ENCODE measurements at places on chromosomes 13 and 19.

- no peak for DNase-seq
Measured at GRCh38 chr13:32627793-32628192, 41.5 kb downstream of the PDS5B start.

GRCh38 chr13:109719962-109720646 is 66.3 kb downstream of the IRS2 start:
- no peak for DNase-seq

DNA sequence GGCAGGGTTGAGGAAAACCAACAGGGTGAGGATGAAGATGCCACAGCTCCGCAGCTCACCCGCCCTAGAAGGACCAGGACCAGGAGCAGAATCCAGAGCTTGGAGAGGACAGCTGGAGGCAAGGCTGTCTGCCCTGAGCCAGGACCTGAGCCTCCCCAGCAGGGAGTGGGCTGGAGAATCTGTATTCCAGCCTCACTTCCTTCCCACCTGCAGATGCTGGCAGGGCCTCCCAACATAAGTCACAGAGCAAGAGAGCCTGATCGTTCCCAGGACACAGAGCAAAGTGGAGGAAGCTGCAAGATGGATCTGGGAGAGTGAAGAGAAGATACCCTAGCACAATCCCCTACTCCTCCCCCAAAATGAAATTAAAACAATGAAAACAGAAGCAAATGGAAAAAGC is 61.7 kb upstream of the WASF3 start:
- DNase-seq: no peak

DNA sequence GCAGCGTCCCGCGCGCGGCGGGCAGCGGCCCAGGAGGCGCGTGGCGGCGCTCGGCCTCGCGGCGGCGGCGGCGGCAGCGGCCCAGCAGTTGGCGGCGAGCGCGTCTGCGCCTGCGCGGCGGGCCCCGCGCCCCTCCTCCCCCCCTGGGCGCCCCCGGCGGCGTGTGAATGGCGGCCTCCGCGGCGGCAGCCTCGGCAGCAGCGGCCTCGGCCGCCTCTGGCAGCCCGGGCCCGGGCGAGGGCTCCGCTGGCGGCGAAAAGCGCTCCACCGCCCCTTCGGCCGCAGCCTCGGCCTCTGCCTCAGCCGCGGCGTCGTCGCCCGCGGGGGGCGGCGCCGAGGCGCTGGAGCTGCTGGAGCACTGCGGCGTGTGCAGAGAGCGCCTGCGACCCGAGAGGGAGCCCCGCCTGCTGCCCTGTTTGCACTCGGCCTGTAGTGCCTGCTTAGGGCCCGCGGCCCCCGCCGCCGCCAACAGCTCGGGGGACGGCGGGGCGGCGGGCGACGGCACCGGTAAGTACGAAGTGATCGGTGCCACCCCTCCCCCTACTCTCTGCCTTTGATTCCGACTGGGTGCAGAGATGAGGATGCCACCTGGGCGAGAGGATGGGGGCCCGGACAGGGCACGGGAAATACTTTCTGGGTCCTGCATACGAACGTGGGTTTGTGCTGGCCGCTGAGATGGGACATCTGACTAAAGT is 874 bp downstream of the TRIM28 start:
- DNase-seq: no peak

DNA sequence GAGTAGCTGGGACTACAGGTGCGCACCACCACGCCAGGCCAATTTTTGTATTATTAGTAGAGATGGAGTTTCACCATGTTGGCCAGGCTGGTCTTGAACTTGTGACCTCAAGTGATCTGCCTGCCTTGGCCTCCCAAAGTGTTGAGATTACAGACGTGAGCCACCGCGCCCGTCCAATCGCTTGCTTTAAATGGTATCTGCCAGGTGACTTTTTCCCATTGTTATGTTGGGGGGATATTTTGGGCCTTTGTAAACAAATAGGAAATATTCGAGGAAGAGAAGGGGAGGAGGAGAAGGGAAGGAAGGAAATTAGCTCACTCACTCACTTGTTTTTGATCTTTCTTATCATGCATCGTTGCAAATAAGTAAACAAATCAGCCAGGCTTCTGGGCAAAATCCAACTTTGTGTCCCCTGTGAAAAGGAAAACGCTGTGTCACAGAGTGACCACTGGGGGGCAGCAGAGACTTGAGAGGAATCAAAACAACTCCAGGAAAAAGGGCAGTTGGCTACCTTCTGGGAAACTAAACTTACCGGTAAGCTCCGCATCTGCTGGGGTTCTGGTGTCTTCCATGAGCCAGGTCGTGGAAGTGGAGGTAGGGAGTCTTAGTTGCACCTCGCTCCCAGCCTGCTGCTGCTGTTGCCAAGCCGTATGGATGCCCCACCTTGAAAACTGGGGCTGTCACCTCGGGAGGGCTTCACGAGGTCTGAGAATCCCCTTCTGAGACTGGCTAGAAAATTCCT is 9.3 kb upstream of the RANBP3 start:
- peak; percentile 97 for DNase-seq

- peak; percentile 99 for DNase-seq
Measured at GRCh38 chr19:13610039-13610691, 103.9 kb upstream of the CACNA1A start.

GRCh38 chr13:88429862-88430261 is 758.7 kb downstream of the SLITRK5 start:
- DNase-seq: peak; percentile 42

DNA sequence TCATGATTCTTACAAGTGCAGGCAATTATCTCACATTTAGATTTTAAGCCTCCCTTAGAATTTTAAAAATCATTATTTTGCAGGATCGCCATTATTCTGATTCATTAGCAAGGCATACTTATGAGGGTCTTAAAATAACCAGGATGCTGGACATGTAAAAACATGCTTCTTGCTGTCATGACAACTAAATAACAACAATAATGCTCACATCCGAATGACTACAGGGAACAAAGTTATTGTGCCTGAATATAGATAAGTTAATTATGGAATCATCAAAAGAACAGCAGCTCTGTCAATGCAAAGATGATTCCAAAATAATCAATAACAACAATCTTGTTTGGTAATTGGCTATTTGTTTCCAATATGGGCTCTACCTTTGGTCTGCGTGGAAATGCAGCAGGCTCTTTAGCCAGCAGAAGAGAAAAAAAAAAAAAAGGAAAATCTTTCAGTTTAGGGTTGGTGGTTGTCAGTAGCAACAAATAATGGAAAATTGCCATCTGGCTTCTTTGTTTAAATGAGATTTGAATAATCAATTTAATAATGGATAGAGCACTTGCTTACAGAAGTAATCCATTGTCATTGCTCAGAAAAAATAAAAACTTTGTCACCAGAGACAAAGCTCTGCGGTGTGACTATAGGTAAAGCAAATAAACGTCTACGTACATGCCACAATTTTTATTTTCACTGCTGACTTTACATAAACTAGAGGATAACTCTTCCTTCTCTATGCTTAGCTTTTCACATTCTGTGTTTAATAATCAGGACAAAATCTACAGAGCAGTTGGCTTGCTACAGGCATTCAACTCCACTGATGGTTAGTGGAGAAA is 468.9 kb upstream of the TSHZ3 start:
- DNase-seq: no peak

DNA sequence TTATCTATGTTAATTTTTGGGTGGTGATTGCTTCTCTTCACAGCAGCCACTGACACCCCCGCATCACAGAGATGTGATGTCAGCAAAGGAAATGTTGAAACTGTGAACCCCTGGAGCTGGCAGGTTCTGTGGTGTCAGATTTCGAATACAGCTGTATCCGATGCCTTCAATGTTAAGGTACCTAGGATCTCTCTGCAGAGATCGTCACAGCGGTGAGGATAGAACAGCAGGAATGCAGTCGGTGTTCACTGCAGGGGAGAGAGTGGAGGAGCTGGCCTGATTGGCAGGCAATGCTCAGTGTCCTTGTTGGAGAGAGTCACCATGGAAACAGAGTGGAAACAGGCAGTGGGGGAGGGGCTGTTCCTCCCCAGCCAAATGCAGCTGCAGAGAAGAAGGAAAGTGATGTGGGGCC is 79.5 kb upstream of the ZNF835 start:
- DNase-seq: no peak

GRCh38 chr13:113919761-113920559 is 53.9 kb downstream of the C13orf46 start:
- DNase-seq: no peak

DNA sequence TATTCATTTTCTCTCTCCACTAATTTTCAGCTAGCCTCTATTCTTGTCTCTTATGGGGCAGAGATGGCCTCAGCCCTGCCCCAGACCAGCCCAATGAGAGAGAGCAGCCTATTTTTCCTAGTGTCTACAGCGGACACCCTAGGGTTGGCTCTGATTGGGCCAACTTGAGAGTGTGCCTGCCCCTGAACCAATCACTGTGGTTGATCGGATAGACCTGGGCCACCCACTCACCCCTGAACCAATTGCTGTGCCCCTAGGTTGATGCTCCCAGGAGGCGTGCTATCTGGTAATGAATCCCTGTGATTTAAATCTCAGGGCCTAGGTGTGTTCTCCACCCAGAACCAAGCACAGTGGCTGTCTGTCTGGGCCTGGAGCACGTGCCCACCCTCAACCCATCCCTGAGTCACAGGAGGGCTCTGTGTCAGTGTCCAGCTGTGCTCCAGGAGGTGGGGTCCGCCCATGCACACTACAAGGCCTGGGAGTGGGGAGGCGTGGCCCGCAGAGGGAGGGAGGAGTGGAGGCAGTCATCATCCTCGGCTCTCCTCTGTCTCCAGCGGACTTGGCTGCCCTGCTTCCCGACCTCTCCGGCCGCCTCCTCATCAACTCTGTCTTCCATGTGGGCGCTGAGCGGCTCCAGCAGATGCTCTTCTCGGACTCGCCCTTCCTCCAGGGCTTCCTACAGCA is 14.9 kb upstream of the SCN1B start:
- DNase-seq: no peak

GRCh38 chr13:77172650-77173049 is 145.7 kb upstream of the FBXL3 start:
- no peak for DNase-seq

GRCh38 chr19:49487277-49488045 is at the start of gene RPL13A:
Gene RPL13A, plus strand, starts transcription at chr19:49487608. Its CDS starts 22 bp downstream, at chr19:49487630.
- DNase-seq: peak; percentile 98

- DNase-seq: peak; percentile 12
Measured at GRCh38 chr13:52159159-52159982, at the start of gene NEK3. Gene NEK3, minus strand, starts transcription at chr13:52159597. Its CDS starts 3,406 bp downstream, at chr13:52156191.

GRCh38 chr19:46533621-46534081 is 38.0 kb upstream of the PNMA8B start:
- DNase-seq: no peak

Measured in NCI-H510A treated with DMSO at 0.1 percent for 48 hours (cell line).